Ascending aorta (tissue), 2 donors: ENCODE measurements at places on chromosomes 2 and 18.

- DNase-seq = no peak
These were observed 66.3 kb upstream of the NABP1 start for GRCh38 chr2:191611614-191612013.

GRCh38 chr2:48545244-48545643, 15.3 kb downstream of the STON1 start:
- DNase-seq = no peak

- no peak for DNase-seq
These were observed 7.7 kb downstream of the FBXO15 start for GRCh38 chr18:74139888-74140287.

GRCh38 chr2:144325086-144325485, 194.8 kb downstream of the ZEB2 start:
- no peak for DNase-seq

GRCh38 chr18:44195394-44196140, 485.1 kb upstream of the SETBP1 start:
- no peak for DNase-seq

GRCh38 chr2:154142480-154142879, 270.8 kb downstream of the GALNT13 start:
- DNase-seq = no peak

- DNase-seq = no peak
These were observed 164.5 kb downstream of the RBM43 start for GRCh38 chr2:151097128-151097527.

DNA sequence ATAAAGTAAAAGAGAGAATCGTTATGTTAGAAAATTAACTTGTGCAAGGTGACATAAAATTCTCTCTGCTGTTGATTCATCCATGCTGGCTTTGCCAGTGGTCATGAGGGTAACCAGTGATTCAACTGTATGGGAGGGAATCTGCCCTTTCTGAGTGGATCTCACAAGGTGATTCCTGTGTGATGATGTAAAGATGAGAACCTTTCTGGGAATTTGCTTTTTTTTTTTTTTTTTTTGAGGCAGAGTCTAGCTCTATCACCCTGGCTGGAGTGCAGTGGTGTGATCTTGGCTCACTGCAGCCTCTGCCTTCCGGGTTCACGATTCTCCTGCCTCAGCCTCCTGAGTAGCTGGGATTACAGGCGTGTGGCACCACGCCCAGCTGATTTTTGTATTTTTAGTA, 23.3 kb downstream of the RAB31 start:
- DNase-seq = no peak

DNA sequence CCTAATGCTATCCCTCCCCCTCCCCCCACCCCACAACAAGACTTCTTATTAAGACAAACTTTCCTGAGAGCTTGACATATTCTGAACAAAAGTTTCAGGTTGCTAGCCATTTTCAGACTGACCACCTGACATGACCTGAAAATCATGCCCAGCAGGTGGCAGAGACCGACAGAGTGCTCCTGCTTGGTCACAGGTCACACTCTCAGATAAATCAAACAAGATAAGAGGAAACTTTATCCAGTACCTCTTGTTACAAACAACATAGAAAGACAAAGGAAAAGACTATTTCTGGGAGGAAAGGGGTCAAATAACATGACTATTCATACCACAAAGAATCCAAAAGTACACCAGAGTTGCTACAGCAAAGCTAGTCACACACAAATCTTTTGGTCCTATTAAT, 107.4 kb downstream of the TMEM200C start:
- no peak for DNase-seq

GRCh38 chr2:167411367-167411766, 523.1 kb downstream of the XIRP2 start:
- DNase-seq = no peak

- DNase-seq = no peak
These were observed 484.7 kb upstream of the NRXN1 start for GRCh38 chr2:51516667-51517066.

GRCh38 chr2:145356056-145356455, 836.1 kb upstream of the ZEB2 start:
- DNase-seq = no peak
